ENCODE measurements at places on chromosomes 2 and 18. TPM values are rescaled to one million over a fixed set of nuclear protein-coding genes. Genes with fewer than 3 reads are reported as not detected.

KLF7 gene
- total RNA-seq: 64.2 TPM

PPP1R1C gene
- 0.93 TPM for total RNA-seq

HAAO gene
- 15.0 TPM for total RNA-seq

EIF2AK2 gene
- 51.0 TPM for total RNA-seq

SATB2 gene
- 5.3 TPM for total RNA-seq

DNA sequence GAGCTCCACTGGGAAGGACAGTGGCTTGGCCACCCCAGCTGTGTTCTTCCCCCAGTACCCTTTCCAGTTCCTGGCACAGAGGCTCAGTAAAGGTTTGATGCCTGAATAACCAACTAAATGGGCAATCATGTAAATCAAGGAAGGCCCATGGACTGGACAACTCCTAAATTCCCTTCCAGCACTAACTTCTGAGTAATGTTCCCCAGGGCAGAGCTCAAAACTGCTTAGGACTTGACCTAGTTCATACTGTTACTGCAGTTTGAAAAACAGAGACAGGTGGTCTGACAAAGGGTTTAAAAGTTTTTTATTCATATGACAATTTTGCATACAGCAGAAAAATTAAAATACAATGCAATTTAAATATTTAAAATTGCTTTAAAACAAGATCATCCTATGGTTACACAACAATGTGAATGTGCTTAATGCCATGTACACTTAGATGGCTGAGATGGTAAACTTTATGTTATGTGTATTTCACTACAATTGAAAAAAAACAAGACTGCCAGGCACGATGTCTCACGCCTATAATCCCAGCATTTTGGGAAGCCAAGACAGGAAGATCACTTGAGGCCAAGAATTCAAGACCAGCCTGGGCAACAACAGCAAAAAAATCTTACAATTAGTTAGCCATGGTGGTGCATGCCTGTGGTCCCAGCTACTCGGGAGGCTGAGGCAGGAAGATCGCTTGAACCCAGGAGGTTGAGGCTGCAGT, 26.2 kb downstream of the PCBP1 start:
- DNase-seq: peak; percentile 37

GRCh38 chr2:55097461-55098410, 47.5 kb upstream of the RTN4 start:
- DNase-seq: no peak

- no peak for DNase-seq
These were observed 202.8 kb downstream of the DNER start for GRCh38 chr2:229511524-229511923.

DNA sequence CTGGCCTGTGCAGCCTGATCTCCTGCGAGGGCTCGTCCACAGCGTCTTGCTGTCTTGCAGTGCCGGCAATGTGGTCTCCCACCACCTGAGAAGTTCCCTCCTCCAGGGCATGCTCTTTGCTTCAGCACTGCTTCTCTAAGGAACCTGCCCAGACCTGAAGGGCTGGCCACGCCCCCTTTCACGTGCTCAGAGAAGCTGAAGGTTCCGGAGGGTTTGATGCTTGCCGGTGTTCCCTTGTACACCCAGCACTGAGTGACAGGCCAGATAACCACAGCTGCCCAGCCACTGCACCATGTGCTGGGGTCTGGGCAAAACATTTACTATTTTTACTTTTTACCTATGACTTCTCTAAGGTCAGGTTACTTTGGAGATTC, 1.7 kb upstream of the POLR2D start:
- no peak for DNase-seq

DNA sequence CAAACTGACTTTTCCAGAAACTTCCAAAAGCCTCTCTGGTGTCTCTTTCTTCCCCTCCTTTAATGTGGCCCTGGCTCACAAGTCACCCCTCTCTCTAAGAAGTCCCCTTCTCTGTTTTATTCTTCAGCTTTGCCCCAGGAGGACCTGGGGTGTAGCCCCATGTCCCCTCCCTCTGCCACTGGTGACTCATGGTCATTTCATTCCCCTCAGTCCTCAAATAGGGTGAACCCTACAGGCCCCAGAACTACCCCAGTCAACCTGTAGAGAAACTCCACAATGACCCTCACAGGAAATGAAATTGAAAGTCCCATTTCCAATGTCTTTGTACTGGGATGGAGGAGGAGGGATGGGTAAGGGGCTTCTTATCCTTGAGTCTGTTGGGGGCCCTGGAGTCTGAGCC, 6.2 kb upstream of the SPEG start:
- no peak for DNase-seq

DNA sequence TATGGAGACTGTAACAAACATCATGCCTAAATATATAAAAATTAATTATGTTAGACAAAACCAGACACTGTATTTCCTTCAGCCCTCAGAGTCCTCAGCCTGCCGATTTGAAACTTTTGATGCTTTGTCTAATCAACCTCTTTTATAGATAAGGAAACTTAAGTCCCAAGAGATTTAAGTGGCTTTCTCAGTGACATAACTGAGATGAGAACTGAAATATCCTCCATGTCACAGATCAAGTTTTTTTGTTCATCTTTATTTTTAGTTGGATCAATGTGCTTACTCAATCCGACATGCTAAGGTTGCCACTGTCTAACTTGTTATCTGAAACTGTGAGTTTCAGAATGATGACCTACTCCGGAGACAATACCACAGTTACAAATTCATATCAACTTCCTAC, 72.3 kb downstream of the BARD1 start:
- DNase-seq: no peak

DNA sequence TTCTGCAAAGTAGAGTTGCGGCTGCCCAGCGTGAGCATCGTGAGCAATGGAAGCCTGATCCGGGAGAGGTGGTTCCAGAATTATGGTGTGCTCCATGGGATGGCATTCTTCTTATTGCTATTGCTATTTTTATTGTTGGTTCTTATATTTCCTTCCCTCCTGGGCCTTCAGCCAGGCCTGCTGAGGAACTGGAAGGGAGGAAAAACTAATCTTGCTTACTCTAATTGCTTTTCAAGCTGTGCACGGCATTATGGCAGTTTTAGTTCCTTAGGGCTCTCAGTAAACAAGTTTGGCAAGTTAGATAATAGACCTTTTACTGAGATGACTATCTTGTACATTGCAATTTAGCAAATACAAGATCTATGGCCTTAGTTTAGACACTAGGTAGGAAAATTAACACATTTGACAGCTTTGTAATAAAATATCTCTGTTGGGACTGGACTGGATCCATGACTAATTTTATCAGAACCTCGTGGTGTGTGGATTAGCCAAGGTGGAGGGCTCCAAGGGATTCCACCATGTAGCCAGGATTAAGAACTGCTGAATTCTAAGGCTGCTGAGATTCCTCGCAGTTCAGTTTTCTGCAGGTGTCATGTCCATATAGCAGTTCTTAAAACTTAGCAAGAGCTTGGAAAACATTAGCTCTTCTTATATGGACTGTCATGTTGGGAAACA, 6.0 kb downstream of the RSAD2 start:
- DNase-seq: no peak

DNA sequence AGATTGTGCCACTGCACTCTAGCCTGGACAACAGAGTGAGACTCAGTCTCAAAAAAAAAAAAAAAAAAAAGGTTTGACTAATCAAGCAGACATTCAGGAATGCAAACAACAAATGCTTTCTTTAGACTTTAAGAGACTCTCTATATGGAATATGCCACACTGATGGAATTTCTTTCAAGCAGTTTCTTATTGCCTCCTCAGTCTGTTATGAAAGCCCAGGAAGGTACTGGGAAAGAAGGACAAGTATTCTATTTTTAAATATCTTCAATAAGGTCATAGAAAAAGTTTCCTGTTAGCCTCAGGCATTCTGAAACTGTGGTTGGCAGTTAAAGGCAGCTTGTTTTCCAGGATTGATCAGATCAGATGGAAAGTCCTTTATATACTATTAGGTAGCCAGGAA, 241.6 kb downstream of the PIK3C3 start:
- no peak for DNase-seq

DNA sequence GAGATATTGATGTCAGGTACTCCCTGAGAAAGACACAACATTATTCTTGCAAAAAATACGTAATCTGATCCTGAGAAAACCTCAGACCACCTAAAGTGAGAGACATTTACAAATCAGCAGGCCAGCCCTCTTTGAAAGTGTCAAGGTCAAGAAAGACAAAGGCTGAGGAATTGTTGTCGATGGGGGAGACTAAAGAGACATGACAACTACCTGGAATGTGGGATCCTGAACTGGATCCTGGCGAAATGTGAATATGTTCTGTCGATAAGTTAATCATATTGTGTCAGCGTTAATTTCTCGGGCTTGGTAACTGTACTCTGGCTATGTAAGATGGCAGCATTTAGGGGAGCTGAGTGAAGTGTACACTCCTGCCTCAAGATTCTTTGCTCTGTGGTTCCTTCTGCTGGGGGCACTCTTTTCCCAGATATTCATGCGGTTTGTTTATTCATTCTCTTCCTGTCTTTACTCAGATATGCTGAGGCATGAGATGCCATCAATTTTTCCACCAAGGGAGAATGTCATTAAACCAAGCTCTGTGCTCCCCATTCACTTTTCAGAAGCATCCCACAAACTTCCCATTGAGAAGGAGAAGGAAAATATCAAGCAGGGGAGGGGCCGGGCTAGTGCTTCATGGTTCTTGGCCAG, 154.9 kb downstream of the CAPN13 start:
- no peak for DNase-seq

- no peak for DNase-seq
These were observed 73.5 kb upstream of the SERTAD2 start for GRCh38 chr2:64727013-64727767.

DNA sequence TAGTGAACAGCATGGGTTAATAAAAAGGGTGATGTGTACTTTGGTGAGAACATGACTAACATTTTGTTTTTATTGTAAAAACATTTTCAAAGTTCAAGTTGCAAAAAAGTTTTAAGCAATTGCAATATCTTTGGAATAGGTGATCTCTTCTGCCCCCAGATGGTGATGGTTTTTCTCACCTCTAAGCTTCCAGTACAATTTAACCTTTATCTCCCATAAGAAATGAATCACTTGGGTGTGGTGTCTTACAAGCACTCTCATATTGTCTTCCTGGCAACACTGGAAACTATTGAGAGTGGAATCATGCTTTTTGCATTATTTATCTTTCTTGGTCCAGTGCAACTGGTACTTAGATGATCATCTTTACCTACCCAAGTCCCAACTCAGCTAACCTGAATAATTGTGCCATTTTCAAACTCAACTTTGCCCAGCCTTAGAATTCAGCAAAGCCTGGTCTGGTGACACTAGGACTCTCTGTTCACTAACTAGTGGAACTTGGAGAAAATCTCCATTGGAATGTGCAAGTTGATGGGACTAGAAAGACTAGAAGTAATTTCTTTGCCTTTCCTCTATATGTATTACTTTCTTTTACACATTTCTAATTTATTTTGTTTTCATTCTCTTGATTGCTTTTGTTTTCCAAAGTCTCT, 964.7 kb upstream of the ZEB2 start:
- DNase-seq: no peak

DNA sequence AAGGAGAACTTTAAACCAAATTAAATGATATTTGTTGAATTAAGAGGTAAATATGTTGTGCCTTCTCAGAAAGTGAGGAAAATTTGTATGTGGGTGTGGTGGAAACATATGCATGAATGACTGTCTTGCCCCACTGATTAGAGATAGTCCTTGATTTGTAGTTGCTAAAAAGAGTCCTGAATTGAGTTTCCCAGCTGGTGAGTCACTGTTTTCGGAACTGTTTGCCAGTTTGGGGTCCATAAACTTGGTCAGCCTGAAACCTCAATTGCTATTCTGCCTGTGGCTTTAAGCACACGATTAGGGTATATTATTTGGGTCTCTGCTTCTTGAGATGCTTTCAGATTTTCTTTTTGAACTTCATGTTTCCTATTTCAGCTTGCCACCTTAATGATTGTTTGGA, 53.3 kb downstream of the PIKFYVE start:
- DNase-seq: no peak
